Heart left ventricle (tissue), 16 donors: ENCODE measurements at places on chromosomes 3 and 15. TPM values are rescaled to one million over a fixed set of nuclear protein-coding genes. Genes with fewer than 3 reads are reported as not detected.

GRCh38 chr3:122497425-122497824, 17.3 kb downstream of the KPNA1 start:
- DNase-seq, result no peak

DNA sequence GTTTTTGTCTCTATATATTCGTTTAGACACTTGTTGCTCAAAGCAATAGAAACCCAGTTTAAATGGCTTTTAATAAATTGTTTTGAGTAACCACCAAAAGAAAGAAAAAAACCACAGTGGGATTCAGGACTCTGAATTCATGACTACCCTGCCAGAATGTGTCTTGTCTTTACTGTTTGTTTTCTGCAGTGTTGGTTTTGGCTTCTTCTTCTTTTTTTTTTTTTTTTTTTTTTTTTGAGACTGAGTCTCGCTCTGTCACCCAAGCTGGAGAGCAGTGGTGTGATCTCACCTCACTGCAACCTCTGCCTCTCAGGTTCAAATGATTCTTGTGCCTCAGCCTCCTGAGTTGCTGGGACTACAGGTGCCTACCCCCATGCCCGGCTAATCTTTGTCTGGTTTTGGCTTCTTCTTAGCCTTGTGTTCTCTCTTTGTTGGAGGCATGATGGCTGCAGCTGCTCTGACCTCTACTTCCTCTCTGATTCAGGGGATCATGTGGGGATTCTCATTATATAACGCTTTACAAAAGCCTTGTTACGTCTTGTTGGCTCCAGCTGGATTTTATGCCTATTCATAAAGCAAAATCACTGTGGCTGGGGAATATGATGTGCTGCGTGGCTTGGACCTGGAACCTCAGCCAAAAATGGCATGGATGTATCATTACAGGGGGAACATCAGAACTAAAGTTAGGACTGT, 54.0 kb downstream of the PLS1 start:
- DNase-seq, result no peak

GRCh38 chr3:142542054-142542453, 36.5 kb downstream of the ATR start:
- DNase-seq, result no peak

GRCh38 chr3:177375316-177375715, 178.0 kb upstream of the TBL1XR1 start:
- DNase-seq, result no peak

GRCh38 chr15:100658895-100659294, 56.5 kb downstream of the ASB7 start:
- no peak for DNase-seq

DNA sequence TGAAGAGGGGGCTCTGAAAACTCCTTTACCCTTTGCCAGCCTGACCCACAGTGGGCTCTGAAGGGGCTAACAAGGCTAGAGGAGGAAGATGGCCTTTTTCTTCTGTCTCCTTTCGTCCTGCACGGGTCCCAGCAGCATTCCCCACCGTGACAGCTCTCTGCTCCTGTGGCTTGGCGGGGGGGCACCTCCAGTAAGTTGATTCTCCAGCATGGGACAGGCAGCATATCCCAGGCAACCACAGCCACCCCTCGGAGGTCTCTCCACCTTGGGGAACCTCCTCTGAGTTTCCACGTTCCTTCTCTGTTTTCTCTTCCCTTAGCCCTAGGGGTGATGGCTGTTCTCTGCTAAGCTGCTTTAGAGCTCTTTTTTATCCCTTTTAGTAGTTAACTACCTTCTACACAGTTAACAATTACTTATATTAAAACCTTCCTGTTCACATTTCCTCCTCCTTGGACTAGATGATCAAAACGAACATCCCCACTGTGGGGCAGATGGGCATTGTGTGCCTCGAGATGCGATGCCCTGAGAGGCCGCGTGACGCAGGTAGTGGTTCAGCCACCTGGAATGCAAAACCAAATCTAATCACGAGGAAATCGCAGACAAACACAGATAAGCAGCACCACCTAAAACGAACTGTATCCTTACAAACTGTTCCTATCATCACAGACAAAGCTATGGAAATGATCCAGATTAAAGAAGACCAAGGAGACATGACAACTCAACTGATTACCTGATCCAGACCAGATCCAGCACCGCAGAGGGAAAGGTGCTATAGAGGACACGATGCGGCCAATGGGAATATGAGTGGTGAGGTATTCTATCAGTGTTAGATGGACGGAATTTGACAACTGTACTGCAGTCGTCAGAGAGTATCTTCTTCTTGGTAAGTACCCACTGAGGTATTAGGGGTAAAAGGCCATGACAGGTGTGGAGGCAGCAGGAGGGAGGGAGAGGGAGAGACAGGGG, 27.7 kb downstream of the TSPAN3 start:
- no peak for DNase-seq

DNA sequence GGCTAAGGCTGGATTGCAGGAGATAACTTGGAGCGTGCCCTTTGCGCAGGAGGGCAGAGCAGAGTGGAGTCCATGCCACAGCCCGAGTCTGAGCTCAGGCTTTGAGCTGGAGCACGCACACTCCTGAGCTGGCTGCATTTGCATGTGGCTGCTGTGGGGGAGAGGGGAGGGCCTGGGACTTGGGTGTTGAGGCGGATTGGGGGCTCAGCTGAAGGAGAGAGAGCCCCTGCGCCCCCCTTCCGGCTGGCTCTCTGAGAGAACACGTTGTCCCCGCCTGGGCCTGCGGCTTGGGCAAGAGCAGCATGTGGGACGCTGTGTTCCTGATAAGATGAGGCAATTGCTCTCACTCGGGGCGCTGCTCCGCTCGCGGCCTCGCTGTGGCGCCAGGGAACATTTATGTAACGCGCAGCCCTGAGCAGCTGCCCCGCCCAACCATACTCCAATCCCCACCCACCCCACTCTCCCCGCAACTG, 39.1 kb downstream of the KLF13 start:
- peak; percentile 95 for DNase-seq

The PLSCR2 gene
- polyA plus RNA-seq, result not detected

DNA sequence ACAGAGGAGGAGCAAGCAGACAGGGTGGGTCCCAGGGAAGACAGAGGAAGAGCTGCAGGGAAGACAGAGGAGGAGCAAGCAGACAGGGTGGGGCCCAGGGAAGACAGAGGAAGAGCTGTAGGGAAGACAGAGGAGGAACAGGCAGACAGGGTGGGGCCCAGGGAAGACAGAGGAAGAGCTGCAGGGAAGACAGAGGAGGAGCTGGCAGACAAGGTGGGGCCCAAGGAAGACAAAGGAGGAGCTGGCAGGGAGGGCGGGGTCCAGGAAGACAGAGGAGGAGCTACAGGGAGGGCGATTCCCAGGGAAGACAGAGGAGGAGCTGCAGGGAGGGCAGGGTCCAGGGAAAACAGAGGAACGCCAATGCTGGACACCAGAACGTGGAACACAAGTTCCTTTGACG, 66.5 kb downstream of the PLXNA1 start:
- DNase-seq, result no peak

The PLD1 gene
- 33.2 TPM for polyA plus RNA-seq

The SERINC4 gene
- 0.25 TPM for polyA plus RNA-seq

DNA sequence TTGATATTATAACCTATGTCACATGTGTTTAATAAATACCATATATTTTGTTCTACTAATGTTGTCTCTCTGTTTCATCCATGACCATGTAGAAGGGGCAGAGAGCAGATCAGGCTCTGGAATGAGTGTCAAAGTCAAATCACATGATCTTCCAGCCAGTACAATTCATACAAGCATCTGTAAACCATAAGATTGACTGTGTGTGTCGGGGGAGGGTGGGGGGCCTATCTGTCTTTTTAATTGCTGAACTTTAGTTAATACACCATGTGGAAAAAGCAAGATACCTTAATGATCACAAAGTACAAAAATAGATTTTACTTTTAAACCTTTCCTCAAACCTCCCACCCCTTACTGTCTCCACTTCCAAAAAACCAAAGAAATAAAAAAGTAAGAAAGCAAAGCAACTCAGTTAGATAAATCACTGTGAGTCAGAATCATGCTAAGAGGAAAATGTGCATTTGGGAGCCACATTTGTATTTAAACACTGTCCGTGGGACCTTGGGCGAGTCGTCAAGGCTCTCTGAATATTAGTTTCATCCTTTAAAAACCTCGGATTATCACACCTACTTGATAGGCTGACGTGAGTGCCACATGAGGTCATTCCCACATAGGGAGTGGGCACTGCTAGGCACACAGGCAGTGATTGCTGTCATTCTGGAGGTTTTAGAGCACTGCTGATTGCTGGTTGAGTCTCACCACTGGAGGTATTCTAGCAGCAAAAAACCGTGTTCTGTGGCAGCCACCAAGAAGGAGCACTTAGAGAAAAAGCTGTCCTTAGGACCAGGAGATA, 21.0 kb upstream of the POLR2M start:
- DNase-seq, result no peak

The SEMA3G gene
- polyA plus RNA-seq, result 19.6 TPM
